ENCODE measurements at places on chromosomes 3 and 15.
A peak's percentile ranks its signal among the peaks of the same experiment; 100 is the strongest.

- DNase-seq: no peak
Observed at GRCh38 chr15:51499379-51499976, 123.1 kb downstream of the DMXL2 start.

DNA sequence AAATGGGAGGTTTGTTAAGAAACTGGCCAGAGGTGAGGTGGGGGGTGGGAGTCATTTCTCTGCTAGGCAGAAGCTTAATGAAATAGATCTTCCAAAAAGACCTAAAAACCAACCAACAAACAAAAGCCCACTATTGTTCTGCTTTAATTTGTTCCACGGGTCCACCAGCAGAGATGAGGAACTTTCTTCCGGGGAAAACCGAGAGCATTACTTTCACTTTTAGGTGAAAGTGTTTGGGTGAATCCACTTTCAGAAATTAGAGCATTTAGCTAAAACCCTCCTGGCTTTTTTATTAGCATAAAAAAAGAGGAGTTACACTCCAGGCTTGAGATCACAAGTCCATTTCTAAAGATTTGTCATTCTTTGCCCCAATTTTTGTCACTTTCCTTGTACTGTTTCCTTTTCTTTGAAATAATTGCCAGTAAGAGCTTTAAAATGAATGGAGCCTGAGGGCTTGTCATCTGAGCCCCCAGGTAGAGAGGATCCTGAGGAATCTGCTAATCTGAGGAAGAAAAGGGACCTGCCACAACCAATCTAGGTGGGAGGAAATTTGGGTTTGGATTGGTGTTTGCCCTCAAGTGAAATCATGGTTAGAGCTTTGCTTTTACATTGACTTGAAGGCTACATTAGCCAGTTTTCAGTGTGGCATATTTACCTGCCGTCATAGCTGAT, 667.6 kb downstream of the NAALADL2 start:
- DNase-seq: no peak

DNA sequence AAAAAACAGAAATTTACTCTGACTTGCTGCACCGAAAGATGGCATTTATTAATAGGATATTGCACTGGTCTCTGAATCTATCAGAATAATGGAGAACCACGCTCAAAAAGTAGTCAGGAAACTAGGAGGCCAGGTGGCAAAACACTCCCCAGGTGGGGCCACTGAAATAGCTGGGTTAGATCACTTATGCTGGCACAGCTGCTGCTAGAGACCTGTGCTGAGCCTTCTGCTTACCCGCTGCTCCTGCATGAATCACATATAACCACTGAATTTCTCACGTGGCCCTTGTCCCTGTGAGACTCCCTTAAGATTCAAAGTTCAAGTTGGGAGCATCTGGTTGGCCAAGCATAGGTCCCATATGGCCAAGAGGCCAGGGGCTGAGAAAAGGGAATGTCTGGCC, 66.0 kb upstream of the OXTR start:
- no peak for DNase-seq

DNA sequence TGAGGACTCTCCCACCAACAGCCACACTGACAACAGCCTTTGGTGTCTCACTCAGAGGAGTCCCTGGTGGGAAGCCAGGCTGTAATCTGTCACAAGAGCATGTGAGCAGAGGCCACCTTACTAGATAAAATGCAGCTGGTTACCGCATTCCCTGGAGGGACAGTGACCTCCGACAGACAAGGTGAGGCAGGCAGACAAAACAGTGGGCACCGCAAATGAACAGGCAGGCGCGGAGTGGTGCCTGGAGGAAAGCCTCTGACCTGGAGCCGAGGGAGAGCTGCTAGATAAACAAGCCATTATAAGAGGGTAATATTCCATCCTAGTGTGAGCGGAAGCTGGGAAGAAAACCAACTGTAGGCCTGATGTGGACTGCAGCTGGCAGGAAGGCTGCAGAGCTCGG, 736.4 kb downstream of the FHIT start:
- DNase-seq: no peak

DNA sequence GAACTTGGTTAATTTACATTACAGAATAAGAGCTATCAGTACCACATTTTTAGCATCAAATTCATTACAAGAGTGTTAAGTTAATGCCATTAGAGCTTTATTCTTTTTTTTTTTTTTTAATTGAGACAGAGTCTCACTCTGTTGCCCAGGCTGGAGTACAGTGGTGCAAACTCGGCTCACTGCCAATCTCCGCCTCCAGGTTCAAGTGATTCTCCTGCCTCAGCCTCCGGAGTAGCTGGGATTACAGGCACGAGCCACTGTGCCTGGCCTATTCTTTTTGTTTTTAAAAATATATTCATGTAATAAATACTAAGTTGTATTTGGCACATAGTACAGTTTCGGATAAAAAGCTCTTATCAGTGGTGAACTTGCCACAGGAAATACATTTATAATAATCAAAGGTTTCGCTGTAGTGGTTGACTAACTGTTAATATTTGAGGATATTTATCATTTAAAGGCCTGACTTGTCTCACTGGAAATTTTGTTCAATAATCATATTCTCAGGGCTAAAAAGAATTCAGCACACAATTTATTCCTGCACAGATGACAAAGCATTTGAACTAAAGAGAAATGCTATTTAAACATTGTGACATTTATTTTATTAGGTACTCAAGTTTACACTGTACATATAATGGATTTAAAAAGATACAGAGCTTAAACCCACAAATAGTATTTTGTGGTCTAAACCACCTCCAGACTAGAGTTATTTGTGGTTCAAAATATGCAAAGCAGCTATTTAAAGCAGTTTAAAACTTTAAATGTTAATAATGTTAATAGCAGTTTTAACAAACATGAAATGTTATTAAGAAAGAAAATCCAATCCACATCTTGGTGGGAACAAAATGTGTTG, 6.1 kb upstream of the LEKR1 start:
- no peak for DNase-seq

GRCh38 chr3:134068429-134068828, 38.7 kb upstream of the SLCO2A1 start:
- DNase-seq: no peak

GRCh38 chr3:171950373-171950772, 89.0 kb upstream of the FNDC3B start:
- DNase-seq: no peak

DNA sequence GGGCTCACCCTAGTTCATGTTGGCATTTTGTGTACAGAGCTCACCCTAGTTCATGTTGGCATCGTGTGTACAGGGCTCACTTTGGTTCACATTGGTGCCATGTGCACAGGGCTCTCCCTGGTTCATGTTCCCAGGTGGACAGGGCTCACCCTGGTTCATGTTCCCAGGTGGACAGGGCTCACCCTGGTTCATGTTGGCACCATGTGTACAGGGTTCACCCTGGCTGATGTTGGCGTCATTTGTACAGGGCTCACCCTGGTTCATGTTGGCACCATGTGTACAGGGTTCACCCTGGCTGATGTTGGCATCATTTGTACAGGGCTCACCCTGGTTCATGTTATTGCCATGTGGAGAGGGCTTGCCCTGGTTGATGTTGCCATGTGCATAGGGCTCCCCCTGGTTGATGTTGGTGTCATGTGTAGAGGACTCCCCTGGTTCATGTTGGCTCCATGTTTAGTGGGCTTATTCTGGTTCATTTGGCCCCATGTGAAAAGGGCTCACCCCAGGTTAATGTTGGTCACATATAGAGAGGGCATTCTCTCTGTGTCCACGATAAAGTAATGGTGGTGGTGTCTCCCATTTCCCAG, 31.7 kb upstream of the NR2C2 start:
- DNase-seq: peak; percentile 39

- DNase-seq: no peak
Observed at GRCh38 chr15:50506121-50506520, 40.3 kb downstream of the USP50 start.

DNA sequence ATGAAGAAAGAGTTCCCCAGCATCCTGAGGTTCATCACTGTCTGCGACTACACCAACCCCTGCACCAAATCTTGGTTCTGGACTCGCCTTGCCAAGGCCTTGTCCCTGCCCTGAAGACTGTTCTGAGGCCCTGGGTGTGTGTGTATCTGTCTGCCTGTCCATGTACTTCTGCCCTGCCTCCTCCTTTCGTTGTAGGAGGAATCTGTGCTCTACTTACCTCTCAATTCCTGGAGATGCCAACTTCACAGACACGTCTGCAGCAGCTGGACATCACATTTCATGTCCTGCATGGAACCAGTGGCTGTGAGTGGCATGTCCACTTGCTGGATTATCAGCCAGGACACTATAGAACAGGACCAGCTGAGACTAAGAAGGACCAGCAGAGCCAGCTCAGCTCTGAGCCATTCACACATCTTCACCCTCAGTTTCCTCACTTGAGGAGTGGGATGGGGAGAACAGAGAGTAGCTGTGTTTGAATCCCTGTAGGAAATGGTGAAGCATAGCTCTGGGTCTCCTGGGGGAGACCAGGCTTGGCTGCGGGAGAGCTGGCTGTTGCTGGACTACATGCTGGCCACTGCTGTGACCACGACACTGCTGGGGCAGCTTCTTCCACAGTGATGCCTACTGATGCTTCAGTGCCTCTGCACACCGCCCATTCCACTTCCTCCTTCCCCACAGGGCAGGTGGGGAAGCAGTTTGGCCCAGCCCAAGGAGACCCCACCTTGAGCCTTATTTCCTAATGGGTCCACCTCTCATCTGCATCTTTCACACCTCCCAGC, 2.9 kb downstream of the MYD88 start:
- no peak for DNase-seq
